ENCODE measurements at places on chromosomes 1 and 21. TPM values are rescaled to one million over a fixed set of nuclear protein-coding genes. Genes with fewer than 3 reads are reported as not detected.

Gene EXTL1
- total RNA-seq, result 15.8 TPM

Gene MAP3K6
- total RNA-seq, result 46.6 TPM

Gene SHE
- 10.2 TPM for total RNA-seq

Gene DIPK1A
- total RNA-seq, result 7.3 TPM

Gene DENND2C
- total RNA-seq, result 4.2 TPM

Gene GLIS1
- not detected for total RNA-seq

Gene PKLR
- total RNA-seq, result not detected

Gene LYST
- 11.9 TPM for total RNA-seq

Gene DIRAS3
- 9.7 TPM for total RNA-seq

Gene GJA9
- not detected for total RNA-seq

Gene PROK1
- total RNA-seq, result not detected

Gene FCRL4
- not detected for total RNA-seq

Gene FMO2
- total RNA-seq, result 53.5 TPM

Gene POU3F1
- total RNA-seq, result not detected

Gene FLG2
- not detected for total RNA-seq

Gene GBP7
- not detected for total RNA-seq

Gene CA6
- not detected for total RNA-seq

Gene BTBD19
- 2.5 TPM for total RNA-seq

Gene ZBTB17
- 27.3 TPM for total RNA-seq

Gene CYP4A11
- not detected for total RNA-seq

Gene TMPRSS15
- not detected for total RNA-seq

Gene ASTN1
- total RNA-seq, result 0.22 TPM

Gene S100A1
- total RNA-seq, result 2,048 TPM

Gene CD84
- total RNA-seq, result 2.8 TPM

Gene MEX3A
- 0.17 TPM for total RNA-seq

Gene RBP7
- 31.9 TPM for total RNA-seq

Gene CNN3
- total RNA-seq, result 51.8 TPM

Gene EFNA3
- total RNA-seq, result 1.1 TPM

Gene KIF17
- 3.5 TPM for total RNA-seq

Gene OLFML3
- total RNA-seq, result 10.8 TPM

Gene KCNJ15
- 0.72 TPM for total RNA-seq

Gene SYT14
- total RNA-seq, result not detected

Gene SRSF10
- total RNA-seq, result 57.6 TPM

Gene CD2
- 1.7 TPM for total RNA-seq

Gene AMY1C
- total RNA-seq, result not detected

Gene ANKRD65
- 2.1 TPM for total RNA-seq

Gene MAD2L2
- 21.8 TPM for total RNA-seq

Gene GJC2
- 1.7 TPM for total RNA-seq

Gene C1orf226
- 5.8 TPM for total RNA-seq

Gene VAV3
- 2.1 TPM for total RNA-seq

Gene FAM72A
- 1.5 TPM for total RNA-seq

Gene AUNIP
- total RNA-seq, result not detected

Gene KCNK1
- total RNA-seq, result 29.7 TPM
